Chondrocyte (in vitro differentiated cells): ENCODE measurements at places on chromosomes 7 and 10. TPM values are rescaled to one million over a fixed set of nuclear protein-coding genes. Genes with fewer than 3 reads are reported as not detected.

- no peak for DNase-seq
- no peak overlapping the region for H3K27ac ChIP-seq
- H3K36me3 ChIP-seq, result peaks cover 6% of the 10 kb centered on the region
- no peaks in the 10 kb centered on the region for H3K27me3 ChIP-seq
- peaks cover 53% of the 10 kb centered on the region for H3K4me1 ChIP-seq
Observed at GRCh38 chr7:128060018-128060417, 28.8 kb upstream of the LRRC4 start.

DNA sequence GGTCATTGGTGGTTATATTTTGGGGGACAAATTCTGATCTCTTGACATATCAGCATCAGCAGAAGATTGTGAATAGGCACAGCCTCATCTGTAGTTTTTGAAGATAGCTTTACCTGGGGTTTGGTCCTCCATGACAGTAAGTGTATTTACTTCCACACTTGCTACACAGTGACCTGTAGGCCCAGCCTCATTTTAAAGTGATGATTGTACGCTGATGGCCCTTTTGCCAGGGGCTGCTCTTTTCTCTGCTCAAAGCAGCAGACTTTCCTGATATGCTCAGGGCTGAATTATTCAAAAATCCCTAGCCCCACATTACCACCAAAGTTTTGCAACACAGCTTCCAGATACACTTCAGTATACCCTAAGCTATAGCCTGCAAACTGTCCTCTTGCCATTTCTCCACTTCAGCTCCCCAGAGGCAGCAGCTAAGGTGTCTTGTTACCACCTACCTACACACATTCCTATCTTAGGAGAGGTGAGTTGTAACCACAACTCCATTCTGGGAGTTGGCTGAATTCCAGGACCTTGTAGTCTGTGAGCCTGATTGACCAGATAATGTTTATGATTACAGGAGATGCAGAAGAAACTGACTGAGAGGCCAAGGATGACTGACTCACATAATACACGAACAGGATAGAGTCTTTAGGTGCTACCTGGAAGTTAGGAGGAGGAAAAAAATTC, 6.0 kb downstream of the ASB4 start:
- H3K4me3 ChIP-seq, result no peak overlapping the region
- H3K4me1 ChIP-seq, result peaks cover 2% of the 10 kb centered on the region
- H3K27ac ChIP-seq, result no peak overlapping the region
- H3K27me3 ChIP-seq, result no peaks in the 10 kb centered on the region

GRCh38 chr7:148487912-148488311, 102.7 kb upstream of the C7orf33 start:
- no peaks in the 10 kb centered on the region for H3K36me3 ChIP-seq
- no peaks in the 10 kb centered on the region for H3K4me1 ChIP-seq
- peaks cover 21% of the 10 kb centered on the region for H3K27me3 ChIP-seq
- no peak for DNase-seq
- no peak overlapping the region for H3K27ac ChIP-seq
- H3K4me3 ChIP-seq, result no peak overlapping the region

The TMEM176A gene
- total RNA-seq, result not detected in 3 replicates

The GDF2 gene
- not detected in 3 replicates for total RNA-seq

DNA sequence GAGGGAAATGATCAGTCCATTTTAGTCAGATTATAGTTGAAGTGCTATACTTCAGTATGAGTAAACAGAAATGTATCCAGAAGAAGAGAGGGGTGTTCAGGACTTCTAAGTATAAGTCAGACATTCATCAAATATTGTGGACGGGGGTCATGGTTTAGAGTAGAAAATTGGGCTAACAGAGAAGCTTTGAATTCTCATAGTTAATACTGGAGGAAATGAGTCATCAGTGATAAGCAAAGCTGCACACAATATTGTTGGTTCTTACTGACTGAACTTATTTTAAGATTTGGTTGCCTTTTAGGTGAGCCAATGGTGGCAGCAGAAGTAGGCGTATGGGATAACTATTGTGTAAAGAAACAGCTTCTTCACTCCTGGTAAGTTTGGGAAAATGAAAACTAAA, 1.7 kb upstream of the SUMF2 start:
- peaks cover 27% of the 10 kb centered on the region for H3K4me1 ChIP-seq
- H3K4me3 ChIP-seq, result no peak overlapping the region
- DNase-seq, result no peak

GRCh38 chr10:126061526-126061925, 165.2 kb downstream of the FANK1 start:
- DNase-seq, result no peak
- no peaks in the 10 kb centered on the region for H3K27me3 ChIP-seq
- H3K4me1 ChIP-seq, result peaks cover 75% of the 10 kb centered on the region
- no peak overlapping the region for H3K4me3 ChIP-seq
- peak overlapping the region; percentile 98 for H3K27ac ChIP-seq

The COL28A1 gene
- total RNA-seq, result 0.21 to 0.31 TPM (median 0.25 TPM) in 3 replicates

DNA sequence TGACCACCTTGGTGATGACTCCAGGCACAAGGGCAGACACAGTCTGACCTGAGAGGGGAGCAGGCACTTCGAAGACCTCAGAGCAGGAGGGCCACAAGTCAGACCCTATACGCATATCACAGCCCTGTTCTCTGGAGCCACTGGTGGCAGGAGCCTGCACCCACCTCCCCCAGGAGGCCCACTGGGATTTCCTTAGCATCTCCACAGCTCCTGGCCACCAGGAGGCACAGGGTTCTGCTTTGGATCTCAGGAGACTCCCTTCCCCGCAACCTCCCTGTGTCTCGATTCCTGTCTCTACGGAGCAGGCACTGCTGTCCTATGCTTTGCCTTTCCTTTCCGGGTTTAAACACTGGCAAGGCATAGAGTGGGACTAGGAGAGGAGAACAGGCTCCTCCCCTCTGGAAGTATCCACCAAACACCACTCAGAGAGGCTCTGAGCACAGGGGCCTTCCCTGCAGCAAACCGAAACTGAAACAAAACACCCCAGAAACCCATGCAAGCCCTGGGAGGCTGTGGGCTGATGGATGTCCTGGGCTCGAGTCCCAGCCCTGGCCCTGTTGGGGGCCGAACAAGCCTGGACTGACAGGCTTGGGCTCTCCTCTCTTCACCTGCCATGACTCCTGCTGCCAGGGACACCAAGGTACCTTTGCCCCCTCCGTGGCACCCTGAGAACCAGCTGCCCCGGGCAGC, 166.3 kb downstream of the NEURL1 start:
- no peaks in the 10 kb centered on the region for H3K27me3 ChIP-seq
- H3K4me1 ChIP-seq, result peaks cover 34% of the 10 kb centered on the region
- H3K4me3 ChIP-seq, result peak overlapping the region; percentile 81
- DNase-seq, result no peak
- H3K27ac ChIP-seq, result peak overlapping the region; percentile 95

DNA sequence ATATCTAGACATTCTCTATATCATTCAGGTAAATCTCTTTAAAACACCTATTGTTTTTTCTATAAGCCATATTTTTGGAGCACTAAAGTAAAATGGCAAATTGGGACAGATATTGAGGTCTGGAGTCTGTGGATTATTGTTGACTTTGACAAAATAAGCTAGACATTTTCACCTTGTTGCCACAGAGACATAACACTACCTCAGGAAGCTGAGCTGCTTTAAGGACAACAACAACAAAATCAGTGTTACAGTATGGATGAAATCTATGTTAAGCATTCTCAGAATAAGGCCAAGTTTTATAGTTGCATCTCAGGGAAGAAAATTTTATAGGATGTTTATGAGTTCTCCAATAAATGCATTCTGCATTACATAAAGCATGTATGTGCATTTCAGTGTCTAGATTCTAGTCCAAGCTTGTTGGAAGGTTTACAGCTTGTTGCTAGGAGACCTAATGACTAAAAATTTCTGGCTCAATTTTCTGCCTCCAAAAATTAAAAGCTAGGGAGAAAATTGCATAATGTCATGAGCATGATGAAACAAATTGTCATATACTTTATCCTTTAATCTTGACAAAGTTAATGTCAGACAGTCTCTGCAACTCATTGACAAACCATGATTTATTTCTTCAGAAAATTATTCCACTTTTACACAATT, 18.3 kb downstream of the LIPM start:
- no peaks in the 10 kb centered on the region for H3K4me1 ChIP-seq
- H3K27me3 ChIP-seq, result peaks cover 16% of the 10 kb centered on the region
- DNase-seq, result no peak
- no peak overlapping the region for H3K4me3 ChIP-seq

GRCh38 chr10:127894146-127894545, 1.4 kb upstream of the CLRN3 start:
- H3K27me3 ChIP-seq, result peaks cover 7% of the 10 kb centered on the region
- H3K4me3 ChIP-seq, result no peak overlapping the region
- no peak overlapping the region for H3K27ac ChIP-seq

The DGKI gene
- 15.3 to 52.4 TPM (median 17.0 TPM) in 3 replicates for total RNA-seq

GRCh38 chr7:34747176-34747781, 89.3 kb downstream of the NPSR1 start:
- H3K27ac ChIP-seq, result no peak overlapping the region
- no peaks in the 10 kb centered on the region for H3K36me3 ChIP-seq
- DNase-seq, result no peak
- no peak overlapping the region for H3K4me3 ChIP-seq
- H3K27me3 ChIP-seq, result no peaks in the 10 kb centered on the region

The FFAR4 gene
- total RNA-seq, result not detected in 3 replicates

The FZD8 gene
- 86.9 to 163 TPM (median 89.5 TPM) in 3 replicates for total RNA-seq

- H3K4me3 ChIP-seq, result no peak overlapping the region
- no peak for DNase-seq
- H3K27ac ChIP-seq, result peak overlapping the region; percentile 6
- no peaks in the 10 kb centered on the region for H3K27me3 ChIP-seq
- H3K36me3 ChIP-seq, result no peaks in the 10 kb centered on the region
Observed at GRCh38 chr7:22630069-22630468, 96.9 kb upstream of the IL6 start.

The CAMK2G gene
- 30.5 to 31.7 TPM (median 30.5 TPM) in 3 replicates for total RNA-seq

The BBS9 gene
- total RNA-seq, result 16.5 to 29.7 TPM (median 18.0 TPM) in 3 replicates

DNA sequence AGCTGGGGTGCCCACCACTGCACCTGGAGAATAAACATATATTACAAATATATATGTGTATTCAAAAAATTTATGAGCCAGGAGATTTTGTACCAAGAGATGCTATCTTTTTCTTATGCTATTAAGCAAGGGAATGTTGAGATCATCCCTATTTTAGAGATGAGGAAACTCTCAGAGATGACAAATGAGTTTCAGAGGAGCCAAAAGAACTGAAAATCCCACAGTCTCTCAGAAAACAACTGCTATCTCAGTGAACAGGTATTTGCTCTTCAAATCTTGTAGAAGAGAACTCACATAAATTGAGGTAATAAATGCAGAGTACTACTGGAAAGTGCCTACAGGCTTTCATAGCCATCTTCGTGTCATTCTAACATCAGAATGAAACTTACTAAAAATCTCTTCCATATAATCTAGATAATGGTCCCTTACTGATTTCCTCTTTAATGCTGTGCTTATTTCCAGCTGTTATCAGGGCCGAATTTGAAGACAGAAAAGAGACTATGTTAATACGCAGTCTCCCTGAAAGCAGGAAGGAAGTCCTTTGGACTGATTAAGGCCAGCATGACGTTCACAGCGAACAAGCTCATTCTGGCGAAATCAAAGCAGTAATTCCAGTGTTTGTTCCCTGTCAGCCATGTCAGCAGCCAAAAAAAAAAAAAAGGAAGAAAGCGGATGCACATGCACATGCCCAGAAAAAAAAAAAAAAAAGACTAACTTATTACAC, 29.4 kb upstream of the ANAPC16 start:
- H3K27ac ChIP-seq, result no peak overlapping the region
- peaks cover 17% of the 10 kb centered on the region for H3K36me3 ChIP-seq
- no peak for DNase-seq
- no peaks in the 10 kb centered on the region for H3K27me3 ChIP-seq

The TNRC18 gene
- 95.4 to 137 TPM (median 101 TPM) in 3 replicates for total RNA-seq

DNA sequence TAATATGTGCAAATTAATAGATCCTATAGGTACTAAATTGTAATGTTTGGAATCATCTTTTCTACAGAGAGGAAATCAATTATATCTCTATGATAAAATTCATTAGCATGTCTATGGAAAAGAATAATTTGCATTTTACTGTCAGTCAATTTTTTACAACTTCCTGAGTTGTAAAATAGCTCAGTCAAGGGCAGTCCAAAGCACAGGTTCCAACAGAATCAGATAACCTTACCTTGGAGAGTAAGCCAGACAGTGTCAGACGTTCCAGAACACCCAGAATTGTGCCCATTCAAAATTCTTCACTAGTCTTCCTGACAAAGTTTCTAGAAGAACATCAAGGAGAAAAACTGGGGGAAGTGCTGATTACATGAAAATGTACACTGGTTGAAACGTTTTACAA, 31.1 kb upstream of the IMMP2L start:
- H3K4me1 ChIP-seq, result no peaks in the 10 kb centered on the region
- DNase-seq, result no peak
- H3K4me3 ChIP-seq, result no peak overlapping the region
